ENCODE measurements at places on chromosomes 16 and 17. TPM values are rescaled to one million over a fixed set of nuclear protein-coding genes. Genes with fewer than 3 reads are reported as not detected.

- DNase-seq, result no peak
- H3K4me3 ChIP-seq, result no peak overlapping the region
- no peaks in the 10 kb centered on the region for H3K27me3 ChIP-seq
Measured at GRCh38 chr17:22570144-22570845, 878.0 kb downstream of the KCNJ18 start.

The C16orf90 gene
- total RNA-seq, result not detected

DNA sequence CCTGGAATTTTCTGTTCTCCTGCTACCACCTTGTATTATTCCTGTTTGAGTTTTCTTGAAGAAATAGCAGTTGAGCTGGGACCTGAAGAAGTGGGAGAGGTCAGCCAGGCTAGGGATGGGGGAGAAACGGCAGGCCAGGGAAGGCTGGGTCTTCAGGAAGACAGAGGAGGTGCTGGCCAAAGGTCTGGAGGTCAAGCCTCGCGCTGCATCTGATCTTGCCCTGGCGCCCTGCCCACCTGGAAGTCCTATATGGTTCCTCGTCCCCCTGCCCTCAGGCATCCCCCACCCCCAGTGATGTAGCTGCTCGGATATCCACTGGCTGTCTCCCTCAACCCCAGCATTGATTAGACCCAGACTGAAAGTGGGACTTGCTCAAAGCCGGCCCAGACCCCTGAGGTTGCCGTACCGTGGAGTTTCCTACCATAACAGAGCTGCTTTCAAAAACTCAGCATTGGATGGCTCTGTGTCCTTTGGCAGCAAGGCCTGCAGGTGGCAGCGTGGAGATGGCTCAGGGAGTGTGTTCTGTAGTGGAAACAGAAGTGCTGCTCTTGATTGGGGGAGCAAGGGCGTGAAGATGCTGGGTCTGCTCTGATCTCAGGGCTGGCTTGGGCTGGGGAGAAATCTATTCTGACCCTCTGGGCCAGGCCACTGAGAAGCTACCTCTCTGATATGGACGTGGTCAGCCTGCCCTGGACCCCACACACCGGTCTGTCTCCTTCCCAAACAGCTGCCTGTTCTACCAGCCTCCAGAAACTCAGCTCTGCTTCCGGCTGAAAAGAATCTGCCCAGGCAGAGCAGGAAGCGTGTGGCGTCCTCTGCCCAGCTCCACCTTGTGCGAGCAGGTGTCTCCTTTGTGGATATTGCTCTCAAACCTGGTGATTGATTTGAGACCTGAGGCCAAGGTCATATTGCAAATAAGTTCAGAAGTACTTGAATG is 107.0 kb upstream of the CACNG5 start:
- peaks cover 16% of the 10 kb centered on the region for H3K4me1 ChIP-seq
- DNase-seq, result peak; percentile 46

- no peaks in the 10 kb centered on the region for H3K27me3 ChIP-seq
- H3K36me3 ChIP-seq, result no peaks in the 10 kb centered on the region
- no peaks in the 10 kb centered on the region for H3K4me1 ChIP-seq
- no peak overlapping the region for H3K4me3 ChIP-seq
- DNase-seq, result no peak
- H3K27ac ChIP-seq, result no peak overlapping the region
Measured at GRCh38 chr16:51816929-51817328, 665.9 kb upstream of the SALL1 start.

The HSD17B2 gene
- not detected for total RNA-seq

- no peak overlapping the region for H3K27ac ChIP-seq
- no peak for DNase-seq
- peaks cover 23% of the 10 kb centered on the region for H3K36me3 ChIP-seq
- H3K27me3 ChIP-seq, result no peaks in the 10 kb centered on the region
- no peak overlapping the region for H3K4me3 ChIP-seq
Measured at GRCh38 chr17:40168262-40168832, 8.9 kb upstream of the RAPGEFL1 start.

Measured in heart right ventricle (tissue), 16 donors.